ENCODE measurements at places on chromosomes 3 and 15. TPM values are rescaled to one million over a fixed set of nuclear protein-coding genes. Genes with fewer than 3 reads are reported as not detected.

The SAMD7 gene
- total RNA-seq = not detected

DNA sequence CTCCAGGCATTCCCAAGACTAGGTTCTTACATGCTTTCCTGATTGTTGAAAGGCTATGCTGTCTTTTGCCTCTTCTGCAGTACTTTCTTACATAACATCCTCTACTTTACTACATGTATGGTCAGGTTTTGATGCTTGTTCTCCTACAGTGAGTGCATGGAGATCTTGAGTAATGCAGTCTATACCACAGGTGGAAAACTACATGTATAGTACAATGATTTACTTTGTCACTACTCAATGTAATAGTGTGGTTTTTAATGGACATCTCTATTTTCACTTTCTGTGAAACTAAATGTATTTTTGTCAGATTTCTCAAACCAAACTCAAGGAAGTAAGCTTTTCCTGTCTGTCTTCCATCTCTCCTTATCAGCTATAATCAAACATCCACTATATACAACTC is 657.0 kb downstream of the TUSC7 start:
- no peak for DNase-seq

The TF gene
- 0.08 TPM for total RNA-seq

DNA sequence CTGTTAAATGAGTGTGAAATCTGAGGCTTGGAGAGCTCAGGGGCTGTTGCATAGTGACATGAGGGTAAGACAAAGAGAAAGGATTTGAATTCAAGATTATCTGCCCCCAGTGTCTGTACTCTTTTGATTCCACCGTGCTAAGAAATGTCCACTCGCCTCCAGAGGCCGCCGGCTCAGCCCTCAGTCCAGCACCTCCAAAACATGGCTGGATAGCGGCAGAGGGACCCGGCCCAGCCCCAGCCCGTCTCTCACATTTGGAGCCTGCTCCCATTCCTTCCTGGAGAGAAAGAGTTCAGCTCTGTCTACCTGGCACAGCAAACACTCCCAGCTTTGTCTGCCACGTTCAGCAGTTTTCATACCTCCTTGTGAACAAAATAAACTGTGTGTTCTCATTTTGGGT is 84.8 kb upstream of the IQSEC1 start:
- no peak for DNase-seq

DNA sequence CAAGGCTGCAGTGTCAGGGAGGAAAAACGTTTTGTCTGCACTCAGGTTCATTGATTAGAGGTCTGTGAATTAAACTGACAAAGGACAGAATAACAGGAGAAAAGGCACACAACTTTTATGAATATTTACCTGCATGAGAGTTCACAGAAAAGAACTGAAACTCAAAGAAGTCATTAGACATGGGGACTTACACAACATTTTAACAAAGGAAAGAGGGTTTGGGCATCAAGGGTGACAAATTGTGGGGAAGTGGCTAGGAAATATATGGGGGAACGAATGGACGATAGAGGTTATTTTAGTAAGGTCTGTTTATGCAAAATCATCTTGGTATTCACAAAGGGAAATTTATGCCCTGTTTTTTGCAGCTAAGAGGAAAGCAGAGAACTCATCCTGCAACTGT is 65.6 kb upstream of the C15orf39 start:
- no peak for DNase-seq

The PLA2G4B gene
- total RNA-seq = 2.1 TPM

- DNase-seq = no peak
Measured at GRCh38 chr15:74414603-74415338, 19.0 kb downstream of the SEMA7A start.

- DNase-seq = no peak
Measured at GRCh38 chr15:65986416-65986815, 117.1 kb downstream of the RAB11A start.

All from activated naive CD8-positive, alpha-beta T cell treated with anti-CD3 and anti-CD28 coated beads for 36 hours (primary cell).